NCI-H1105 (cell line): ENCODE measurements at places on chromosomes 1 and 21.

GRCh38 chr1:152899883-152900282, 8.5 kb upstream of the IVL start:
- DNase-seq, result no peak

- peak; percentile 52 for DNase-seq
Observed at GRCh38 chr1:155051777-155052398, 772 bp downstream of the ADAM15 start.

GRCh38 chr1:166884040-166884642, 8.1 kb upstream of the TADA1 start:
- no peak for DNase-seq

- no peak for DNase-seq
Observed at GRCh38 chr1:145926686-145927062, 610 bp downstream of the RBM8A start.

GRCh38 chr1:29758781-29759499, 522.6 kb downstream of the PTPRU start:
- no peak for DNase-seq

GRCh38 chr1:6062670-6063069, 17.0 kb downstream of the KCNAB2 start:
- no peak for DNase-seq

- no peak for DNase-seq
Observed at GRCh38 chr1:21280482-21280881, 9.8 kb downstream of the ECE1 start.

- no peak for DNase-seq
Observed at GRCh38 chr1:55777545-55777944, 562.4 kb upstream of the USP24 start.

- no peak for DNase-seq
Observed at GRCh38 chr1:198880818-198881597, 242.2 kb downstream of the PTPRC start.

DNA sequence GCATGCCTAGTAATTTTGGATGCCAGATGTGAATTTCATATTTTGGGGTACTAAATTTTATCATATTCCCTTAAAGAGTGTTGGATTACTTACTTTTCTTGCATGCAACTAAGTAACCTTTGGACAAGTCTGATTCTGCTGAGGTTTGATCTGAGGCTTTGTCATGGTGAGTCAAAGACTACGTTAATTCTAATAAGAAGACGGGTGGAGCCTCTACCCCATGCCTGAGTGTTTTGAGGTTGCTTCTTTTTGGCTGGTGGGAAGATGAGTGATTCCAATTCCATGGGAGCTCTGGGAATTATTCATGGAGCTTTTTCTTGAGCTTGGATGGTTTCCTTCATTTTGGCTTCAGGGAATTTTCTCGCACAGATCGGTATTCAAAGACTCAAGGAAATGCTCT, 11.6 kb upstream of the PCP4 start:
- DNase-seq, result no peak

GRCh38 chr1:8427493-8427892, 109.6 kb downstream of the SLC45A1 start:
- no peak for DNase-seq

GRCh38 chr1:155018617-155019348, 14.8 kb downstream of the DCST2 start:
- no peak for DNase-seq

DNA sequence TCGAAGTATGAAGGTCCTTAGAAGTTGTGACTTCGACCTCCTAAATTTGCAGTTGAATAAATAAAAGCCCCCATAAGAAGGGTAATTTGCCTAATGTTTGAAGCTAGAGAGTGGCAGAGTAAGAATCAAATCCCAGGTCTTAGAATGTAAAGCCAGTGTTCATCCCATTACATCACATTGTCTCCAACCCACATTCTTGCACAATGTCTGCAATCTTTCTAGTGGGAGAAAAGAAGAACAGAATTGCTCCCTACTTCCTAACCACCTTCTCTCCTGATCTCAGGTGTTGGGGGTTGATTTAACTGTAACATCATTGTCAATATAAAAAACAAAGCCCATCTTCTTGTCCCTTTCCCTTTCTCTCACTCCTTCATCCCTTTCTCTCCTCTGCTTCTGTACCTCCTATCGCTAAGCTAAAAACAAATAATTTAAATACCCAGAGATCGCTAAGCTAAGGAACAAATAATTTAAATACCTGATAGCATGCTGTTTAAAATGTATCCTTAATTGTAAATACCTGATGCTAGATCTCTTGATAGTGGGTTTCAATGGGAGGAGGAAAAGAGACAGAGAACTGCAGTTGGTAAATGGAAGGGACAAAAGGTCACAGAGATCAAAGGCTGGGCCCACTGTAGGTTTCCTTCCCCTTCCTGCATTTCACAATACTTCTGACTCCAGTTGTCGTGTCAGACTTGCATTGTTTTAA, 32.1 kb upstream of the CCDC190 start:
- no peak for DNase-seq

GRCh38 chr1:212553676-212554075, 54.9 kb upstream of the ATF3 start:
- DNase-seq, result no peak

- DNase-seq, result no peak
Observed at GRCh38 chr1:9787702-9788101, 36.1 kb downstream of the CLSTN1 start.

- no peak for DNase-seq
Observed at GRCh38 chr1:67888216-67889106, 55.2 kb upstream of the GNG12 start.

DNA sequence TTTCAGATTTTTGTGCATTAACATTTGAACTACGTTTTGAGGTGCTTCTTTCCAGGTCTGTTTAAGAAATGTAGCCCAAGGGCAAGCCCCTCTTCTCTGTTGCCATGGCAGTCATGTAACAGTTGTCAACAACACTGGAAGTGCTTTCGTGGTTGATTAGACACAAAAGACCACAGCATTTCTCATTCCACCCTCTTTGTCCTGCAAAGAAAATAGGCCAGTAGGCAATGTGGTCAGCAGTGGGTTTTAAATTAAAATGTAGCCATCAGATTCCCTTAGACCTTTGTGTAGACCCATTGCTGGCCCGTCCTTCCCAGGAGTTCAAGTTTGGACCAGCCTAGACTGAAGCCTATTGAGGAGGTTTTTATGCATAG, 35.4 kb downstream of the VANGL1 start:
- no peak for DNase-seq

DNA sequence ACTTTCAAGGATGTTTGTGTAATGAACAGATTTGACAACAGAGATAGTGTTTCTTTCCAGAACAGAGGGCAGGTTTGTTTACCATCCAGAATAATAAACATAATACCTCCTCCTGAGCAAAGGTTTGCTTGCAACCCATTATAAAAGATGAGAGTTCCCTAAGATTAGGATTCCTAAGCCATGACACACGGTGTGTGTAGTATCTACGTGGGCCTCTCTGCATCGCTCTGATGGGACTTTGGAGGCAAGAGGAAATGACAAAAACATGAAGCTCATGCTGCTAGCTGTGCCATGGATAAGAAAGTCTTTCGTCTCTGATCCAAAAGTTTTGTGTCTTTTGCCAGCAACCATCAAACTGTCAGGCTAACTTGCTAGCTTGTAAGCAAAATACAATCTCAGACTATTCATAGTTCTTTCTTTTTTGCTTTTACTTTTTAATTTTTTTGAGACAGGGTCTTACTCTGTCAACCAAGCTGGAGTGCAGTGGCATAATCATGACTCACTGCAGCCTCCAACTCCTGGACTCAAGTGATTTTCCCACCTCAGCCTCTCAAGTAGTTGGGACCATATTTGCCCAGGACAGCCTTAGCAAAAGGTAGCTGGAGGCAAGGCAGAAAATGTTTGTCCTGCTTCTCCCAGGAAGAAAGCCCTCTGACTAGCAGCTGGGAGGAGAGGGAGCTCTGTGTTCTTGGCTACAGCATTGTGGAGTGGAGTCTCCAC, 81.1 kb downstream of the LHX4 start:
- DNase-seq, result no peak

DNA sequence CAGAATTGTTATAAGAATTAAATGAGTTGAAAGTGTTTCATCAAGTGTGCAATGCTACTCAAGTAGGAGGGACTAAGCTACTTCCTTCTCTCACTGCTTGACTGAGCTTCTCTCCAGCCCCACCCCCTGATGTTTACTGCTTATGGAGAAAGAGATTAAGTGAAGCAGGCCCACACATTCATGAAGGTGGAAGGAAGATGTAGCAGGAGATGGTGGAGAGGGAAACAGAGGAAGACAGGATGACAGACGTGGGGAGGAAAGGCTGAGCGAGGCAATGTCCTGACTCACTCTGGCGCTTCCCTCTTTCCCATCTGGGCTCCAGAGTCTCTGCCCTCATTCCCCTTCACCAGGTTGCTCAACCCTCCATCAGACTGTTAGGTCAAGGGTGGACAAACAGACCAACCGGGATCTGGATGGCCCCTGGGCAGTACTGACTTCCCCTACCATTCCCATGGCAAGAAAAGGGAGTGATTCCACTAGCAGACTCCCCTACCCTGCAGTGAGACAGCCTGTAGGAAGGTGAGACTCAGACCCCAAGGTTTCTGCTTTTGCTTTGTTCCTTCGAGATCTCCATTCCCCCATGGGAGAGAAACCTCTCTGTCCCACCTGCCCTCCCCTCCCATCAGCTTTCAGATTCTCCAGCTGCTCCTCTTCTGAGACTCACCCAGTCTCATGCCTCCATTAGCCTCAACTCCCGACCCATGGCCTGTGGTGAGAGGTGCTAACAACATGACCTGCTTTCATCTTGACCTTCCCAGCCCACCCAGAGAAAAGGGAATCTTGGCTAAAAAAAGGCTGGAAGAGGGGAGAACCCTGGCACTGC, 3.1 kb upstream of the ARHGEF2 start:
- DNase-seq, result no peak

DNA sequence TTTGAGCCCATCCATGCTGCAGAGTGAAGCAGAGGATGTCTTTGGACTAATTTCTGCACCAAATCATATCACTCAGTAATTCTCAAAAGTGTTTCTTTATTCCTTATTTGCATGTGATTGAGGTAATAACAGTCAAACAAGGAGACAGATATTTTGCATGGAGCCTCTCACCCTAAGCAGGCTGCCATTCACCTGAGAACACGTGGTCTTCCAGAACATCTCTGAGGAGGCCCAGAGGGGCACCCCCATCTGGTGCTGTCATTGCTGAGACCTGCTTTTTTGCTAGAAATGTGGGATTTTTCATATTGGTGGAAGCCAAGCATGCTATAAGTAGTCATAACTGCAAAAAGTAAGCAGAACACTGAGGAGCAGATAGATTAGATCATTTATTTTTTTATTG, 7.7 kb downstream of the SLC37A1 start:
- DNase-seq, result no peak

GRCh38 chr1:202107321-202107761, 15.4 kb upstream of the GPR37L1 start:
- DNase-seq, result peak; percentile 92

DNA sequence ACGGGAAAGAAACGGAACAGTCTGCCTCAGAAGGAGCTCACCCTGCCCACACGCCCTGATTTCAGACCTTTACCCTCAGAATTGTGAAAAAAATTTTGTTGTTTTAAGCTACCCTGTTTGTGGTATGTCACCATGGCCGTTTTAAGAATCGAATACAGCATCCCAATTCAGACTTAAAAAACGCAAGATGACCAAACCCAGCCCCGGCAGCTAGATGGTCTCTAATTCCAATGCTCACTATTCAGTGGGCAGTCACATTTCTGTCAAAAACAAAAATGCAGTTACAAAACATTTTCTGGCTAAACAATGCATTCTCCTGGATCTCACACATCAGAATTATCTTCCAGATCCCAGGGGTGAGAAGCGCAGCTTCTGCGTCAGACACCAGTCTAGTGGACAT, 527.5 kb downstream of the SMYD3 start:
- DNase-seq, result no peak

DNA sequence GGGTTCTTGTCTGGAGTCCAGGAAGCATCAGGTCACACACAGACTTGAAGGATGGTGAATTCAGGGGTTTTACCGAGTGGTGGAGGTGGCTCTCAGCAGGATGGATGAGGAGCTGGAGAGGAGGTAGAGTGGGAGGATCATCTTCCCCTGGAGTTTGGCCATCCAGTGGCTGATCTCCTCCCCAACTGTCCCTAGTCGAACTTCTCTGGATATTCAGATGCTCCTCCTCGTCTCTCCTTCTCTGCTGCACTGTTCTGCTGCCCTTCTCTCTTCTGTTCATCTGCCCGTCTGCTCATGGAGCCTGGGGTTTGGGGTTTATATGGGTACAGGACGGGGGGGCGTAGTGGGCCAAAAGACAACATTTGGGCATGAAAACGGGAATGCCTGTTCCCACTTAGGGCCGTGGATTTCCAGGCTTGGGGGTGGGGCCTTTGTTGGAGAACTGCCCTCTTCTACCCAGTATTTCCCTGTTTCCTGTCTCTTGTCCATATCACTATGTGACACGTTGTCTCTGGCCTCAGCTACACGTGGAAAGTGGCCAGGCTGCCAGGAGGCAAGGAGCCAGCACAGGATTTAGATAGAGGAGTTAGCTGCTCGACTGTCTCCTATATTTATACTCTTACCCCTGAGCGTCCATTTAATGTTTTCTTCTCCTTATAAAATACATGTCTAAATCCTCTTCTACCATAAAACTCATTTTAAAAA, 76.7 kb downstream of the SIPA1L2 start:
- DNase-seq, result no peak

DNA sequence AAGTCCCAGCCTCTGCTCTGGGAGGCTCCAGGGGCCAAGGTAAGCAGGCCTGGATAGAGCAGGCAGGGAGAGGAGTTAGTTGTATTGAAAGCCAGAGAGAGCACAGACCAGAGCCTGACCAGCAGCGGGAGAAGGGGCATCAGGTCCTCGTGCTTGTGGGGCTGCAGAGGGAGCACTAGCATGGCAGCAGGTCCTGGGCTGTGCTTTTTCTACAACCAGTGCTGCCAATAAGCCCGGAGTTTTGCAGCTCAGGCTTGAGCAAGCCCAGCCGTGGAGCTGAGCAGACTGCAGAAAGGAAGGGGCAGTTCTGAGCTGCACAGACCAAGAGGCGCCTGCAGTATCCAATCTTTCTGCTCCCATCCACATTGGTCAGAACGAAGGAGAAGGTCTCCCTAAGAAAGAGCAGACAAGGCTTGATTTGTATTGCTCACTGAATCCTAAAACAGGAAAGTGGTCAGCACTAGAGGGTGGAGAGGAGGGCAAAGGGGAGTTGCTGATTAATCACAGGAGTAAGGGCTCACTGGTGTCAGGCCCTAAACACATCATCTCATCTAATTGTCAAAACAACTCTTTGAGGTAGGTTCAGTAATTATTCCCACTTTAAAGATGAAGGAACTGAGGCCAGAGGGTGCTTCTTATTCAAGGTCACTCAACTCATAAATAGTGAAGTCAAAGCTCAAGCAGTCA, 2.7 kb downstream of the DENND2D start:
- no peak for DNase-seq

DNA sequence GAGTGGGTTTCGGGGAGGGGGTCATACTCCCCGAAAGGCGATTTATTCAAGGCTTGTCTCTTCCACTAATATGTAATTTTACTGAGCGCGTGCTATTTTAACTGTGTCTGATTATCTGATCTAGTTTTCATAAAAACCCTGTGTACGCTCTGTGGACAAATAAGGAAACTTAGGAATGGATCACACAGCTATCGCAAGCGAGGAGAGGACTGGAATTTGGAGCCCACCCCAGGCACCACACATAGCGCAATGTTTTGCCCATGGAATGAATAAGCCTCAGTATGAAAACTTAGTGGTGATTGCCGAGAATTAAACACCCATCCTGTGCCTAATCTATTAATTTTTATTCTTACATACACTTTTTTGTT, 9.8 kb upstream of the RAB42 start:
- DNase-seq, result no peak
